Karpas-422 (cell line): ENCODE measurements at places on chromosomes 3 and 15. TPM values are rescaled to one million over a fixed set of nuclear protein-coding genes. Genes with fewer than 3 reads are reported as not detected.

DNA sequence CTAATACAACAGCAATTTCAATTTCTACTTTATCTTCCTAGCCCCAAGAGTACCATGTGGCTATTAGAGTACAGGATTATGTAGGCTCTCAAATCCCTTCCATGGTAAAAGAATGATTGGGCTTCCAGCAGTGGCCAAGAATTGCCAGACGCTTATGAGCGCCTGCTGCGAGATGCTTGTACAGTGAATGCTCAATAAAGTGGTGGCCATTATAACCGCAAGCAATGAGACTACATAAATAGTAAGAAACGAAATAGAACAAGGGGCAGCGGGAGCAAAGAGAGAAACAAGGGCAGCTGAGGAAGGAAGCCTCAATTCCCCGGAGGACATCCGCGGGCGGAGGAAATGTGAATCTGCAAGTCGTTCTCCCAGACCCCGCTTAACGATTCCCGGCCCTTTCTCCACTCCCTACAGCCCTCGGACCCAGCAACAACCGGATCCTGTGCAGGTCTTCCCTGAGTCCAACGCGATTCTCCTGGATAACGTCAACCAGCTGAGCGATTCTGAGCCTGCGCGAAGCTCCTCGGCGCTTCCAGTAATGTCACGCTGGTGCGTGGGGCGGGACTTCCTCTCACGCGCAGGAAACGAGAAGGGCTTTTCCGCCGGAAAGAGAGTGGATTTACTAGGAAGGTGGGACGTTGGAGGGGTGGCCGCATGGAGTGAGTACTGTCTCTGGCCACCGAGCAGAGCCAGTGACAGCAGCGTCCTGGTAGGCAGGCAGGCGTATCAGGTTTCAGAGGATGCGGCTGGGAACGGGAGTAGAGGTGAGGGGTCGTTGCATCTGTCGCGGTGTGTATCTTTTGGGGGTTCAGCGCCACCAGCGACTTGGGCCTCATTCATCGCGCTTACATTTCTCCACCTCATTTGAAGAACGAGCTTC is 40.5 kb upstream of the AP3B2 start:
- DNase-seq: peak; percentile 96

GRCh38 chr3:73586628-73587027 is 38.1 kb downstream of the PDZRN3 start:
- DNase-seq: no peak

DNA sequence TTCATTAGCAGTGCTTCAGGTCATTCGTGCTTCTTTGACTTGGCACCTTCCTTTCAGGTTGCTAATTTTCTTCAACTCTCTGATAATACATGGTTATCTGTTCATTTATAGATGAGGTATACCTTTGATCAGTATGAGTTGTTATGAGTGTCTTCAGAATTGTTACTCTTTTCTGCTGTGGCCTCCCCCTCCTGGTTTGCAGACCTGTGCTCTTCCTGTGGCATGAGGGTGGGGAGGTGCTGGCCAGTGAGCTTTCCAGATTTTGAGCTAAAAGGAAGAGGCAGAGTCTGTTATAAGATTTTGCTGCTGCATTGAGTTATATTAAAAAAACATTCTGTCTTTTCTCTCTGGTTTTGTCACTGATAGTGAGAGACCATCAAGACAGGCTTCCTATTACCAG is 30.8 kb upstream of the GOLGA6L9 start:
- DNase-seq: no peak

DNA sequence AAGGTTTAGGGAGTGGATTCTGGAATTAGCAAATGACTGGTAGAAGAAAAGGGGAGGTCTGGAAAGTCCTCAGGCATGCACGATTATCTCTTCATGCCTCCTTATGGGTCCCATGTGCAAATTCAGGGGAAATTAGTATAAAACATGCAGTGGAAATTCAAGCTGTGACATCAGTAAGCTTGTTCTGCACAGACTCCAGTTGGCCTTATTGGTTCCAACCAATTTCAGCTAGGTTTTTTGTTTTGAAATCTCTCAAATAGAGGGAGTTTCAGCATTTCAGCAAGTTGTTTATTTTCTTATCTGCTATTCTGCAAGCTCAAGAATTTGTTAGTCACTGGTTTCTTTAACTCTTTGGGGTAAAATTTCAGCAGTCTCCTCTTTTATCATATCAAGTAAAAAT is 774 bp upstream of the TMCO5A start:
- no peak for DNase-seq

ATP10A gene
- total RNA-seq: not detected in 2 replicates

EDC3 gene
- 14.7 and 19.9 TPM in 2 replicates for total RNA-seq
